ENCODE measurements at places on chromosomes 1 and 21.

DNA sequence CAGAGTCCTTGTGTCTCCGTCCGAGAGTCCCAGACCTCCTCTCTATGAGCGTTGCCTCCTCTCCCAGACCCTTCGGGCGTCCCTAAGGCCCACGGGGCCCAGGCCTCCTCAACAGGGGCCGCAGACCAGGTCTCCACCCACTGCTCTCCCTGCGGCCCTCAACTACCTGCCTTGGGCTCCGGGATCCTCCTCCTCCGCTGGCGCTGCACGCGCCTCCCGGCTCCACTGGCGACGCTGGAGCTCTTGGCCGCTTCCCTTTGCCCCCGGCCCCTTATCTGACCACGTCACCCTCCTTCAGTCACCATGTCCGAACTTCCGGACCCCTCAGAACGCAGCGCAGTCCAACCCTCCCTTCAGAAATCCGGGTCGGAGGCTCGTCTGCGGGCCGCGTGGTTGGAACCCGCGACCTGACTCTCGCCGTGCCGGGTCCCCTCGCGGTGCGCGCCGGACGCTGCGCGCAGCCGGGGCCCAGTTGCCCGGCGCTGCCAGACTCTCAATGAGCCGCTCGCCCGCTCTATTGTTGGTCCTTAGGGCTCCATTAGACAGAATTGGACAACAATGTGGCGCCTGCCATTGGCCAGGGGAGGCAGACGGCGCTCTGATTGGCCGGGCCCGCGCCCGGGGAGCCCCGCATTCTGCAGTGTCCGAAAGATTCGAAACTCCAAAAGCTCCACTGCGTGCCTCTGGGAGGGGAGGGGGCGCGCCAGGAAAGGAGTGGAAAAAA is at the start of gene DMRTA2:
Gene DMRTA2 (minus strand): TSS at position 498 of the 724 bp plus-strand sequence. CDS start 1,907 bp downstream, outside the sequence.
- peak; percentile 18 for DNase-seq

DNA sequence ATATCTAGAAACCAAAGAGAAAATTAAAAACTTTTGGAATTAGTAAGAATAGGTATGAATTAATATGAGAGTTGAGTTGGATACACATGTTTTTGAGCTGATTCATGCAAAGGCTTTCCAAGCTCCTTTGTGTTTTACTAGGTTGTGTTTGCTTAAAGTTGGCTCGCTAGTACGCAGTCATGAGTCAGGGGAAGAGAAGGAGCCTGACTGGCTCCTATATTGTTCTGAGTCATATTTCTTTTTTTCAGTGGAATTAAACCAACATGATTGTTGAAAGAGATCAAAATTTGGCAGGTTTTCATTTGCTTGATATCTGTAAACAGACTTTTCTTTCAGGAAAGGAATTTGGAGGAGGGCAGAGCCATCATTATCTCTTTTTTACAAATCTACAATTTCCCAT is 66.7 kb downstream of the MAGI3 start:
- no peak for DNase-seq

DNA sequence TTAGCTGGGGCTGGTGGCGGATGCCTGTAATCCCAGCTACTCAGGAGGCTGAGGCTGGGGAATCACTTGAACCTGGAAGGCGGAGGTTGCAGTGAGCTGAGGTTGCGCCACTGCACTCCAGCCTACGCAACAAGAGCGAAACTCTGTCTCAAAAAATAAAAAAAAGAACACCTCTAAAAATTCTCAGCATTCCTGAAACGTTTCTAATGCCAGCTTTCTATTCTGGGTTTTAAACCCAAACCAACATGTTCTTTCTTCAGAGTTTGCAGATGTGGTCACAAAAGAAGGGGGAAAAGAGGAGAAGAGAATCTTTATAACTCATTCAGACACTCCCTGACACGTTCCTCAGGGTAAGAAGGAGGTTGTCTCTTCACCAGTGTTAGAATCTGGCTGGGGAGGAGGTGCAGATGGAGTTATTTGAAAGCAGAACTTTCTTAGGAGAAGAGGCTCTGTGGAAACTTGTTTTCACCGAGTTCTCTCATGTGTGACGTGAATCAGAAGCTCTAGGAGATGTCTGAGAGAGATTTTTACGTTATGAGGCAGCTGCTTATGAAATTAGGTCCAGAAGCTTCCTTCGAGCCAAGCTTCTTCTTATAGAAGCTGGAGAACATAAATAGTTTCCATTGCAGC is 17.8 kb upstream of the CNR2 start:
- DNase-seq, result no peak

GRCh38 chr1:6585841-6586240 is 6.0 kb downstream of the ZBTB48 start:
- no peak for DNase-seq

DNA sequence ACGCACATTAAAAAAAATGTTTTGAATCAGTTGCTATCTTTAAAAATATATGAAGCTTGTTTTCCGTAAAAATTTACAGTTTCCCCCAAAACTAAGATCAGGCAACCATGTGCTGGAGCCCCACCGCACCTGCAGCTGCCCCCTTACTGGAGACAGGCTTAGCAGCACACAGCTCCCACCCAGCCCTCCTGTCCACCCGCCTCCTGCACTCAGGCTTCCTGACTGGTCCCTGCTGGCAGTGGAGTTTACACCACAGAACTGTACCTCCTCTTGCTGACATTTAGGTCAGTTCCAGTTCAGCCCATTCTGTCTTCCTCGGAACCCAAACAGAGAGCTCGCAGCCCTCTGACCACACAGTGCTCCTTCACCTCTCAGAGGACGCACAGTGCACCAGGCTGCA is 2.1 kb downstream of the GPR161 start:
- no peak for DNase-seq

- no peak for DNase-seq
Measured at GRCh38 chr1:64581135-64581842, 111.4 kb downstream of the CACHD1 start.

DNA sequence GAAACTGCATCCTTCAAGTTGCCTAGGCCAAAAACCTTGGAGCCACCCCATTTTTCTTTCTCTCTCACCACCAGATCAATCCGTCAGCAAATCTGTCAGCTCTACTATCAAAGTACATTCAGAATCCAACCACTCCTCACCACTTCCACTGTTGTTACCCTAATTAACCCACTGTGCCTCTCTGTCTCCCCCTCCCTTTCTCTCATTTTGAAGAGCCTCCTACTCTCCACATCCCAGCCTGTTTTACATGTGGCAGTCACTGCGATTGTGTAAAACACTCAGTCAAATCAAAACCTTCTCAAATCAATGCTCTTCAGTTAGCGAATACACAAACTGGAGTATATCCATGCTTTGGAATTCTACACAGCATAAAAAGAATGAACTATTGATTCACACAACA is 33.1 kb downstream of the ZNF684 start:
- DNase-seq, result no peak

- DNase-seq, result no peak
Measured at GRCh38 chr1:94654031-94654430, 112.5 kb upstream of the F3 start.

DNA sequence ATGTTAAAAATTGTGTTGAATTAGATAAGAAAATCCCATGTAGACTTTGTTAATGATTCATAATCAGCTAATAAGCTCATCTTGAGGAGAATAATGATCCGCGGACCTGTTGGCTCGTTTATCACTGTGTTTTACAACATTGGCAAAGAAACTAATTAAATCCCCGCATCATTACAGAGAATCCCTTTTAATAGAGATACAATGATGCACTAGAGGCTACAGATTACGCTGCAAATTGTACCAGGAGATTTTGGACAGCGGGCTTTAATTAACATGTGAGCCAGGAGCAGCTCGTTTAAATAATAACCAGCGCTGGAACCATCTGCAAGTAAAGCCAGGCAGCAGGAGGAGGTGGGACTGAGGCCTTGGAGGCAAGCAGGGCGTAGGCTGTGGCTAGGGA is 280.3 kb upstream of the POU3F1 start:
- no peak for DNase-seq

DNA sequence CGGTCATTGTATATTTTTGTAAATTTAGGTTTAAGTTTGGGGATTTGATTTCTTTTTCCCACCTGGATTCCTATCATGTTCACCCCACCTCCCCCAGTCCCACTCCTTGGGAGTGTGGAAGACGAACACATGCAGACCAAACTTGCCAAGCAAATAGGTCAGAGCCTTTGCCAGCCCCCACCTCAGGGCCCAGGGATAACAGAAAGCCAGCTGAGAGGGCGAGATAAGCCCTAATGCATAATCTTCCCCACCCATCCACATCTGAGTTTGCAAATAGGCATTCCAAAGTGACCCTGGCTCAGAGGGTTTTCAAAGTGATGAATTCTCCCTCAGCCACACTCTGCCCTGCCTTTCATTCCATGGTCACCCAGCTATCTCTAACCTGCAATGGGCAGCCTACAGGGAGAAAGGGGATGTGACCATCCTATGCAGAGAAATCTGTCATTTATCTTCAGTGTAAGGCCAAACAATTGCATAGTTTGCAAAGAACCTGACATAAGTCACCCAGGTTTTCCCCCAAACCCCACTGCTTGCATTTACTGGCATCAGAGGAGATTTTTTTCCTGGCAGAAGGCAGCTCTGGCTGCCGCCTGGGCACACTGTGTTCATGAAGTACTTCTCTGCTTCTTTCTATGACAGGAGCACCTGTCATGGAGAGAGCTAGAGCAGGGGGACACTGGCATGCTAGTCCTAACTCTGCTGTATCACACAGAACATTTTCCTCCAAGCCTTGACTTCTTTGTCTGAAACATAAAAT is 69.0 kb upstream of the NFIA start:
- DNase-seq, result no peak

GRCh38 chr1:234647758-234648157 is 37.8 kb upstream of the IRF2BP2 start:
- DNase-seq, result no peak

DNA sequence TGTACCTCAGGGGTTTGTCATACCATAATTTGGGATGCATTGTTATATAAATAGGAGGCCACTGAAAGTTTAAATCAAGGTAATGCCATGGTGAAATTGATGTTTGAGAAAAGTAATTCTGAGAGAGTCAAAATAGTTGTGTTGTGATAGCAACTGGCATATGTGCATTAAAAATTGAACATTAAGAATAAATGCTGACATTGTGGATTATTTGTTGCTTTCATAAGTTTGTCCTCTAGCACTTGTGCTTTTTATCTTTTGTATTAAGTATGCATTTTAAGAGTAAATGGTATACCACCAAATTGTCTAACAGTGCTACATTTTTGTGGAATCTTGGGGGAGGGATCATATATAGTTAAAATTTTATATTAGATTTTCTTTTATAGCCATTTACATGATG is 275.9 kb upstream of the CACYBP start:
- DNase-seq, result no peak

DNA sequence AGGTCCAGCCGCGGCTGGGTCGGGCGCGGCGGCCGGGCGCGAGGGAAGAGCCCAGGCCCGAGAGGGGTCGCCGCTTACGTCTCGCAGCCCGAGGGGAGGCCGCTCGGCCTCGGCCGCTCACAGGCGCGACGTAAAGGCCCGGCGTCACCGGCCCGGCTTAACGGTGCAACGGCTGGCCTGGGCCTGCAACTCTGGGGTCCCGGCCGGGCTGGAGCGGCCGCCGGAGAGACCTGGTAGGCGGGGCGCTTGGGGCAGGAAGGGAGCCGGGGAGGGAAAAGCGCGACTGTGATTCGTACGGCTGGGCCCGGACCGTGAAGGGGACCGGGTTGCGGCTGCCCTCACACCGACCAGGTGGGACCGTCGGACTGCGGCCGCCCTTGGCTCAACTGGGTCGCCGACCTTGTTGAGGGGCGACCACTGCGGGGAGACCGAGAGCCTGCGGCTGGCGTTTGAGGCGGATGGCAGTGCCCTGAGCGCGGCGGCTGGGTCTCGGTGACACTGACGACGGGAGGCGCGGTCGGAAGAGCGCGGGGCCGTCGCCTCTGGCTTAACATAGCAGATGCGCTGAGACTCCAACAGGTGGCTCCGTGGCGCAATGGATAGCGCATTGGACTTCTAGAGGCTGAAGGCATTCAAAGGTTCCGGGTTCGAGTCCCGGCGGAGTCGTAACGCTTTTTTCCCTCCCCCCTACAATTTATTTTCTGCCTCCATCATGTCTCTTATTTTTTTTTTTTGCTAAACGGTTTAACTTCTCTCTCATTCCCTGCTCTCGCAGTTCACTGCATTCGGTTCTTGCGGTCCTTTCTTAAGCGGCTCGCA is 31.8 kb downstream of the DNTTIP2 start:
- peak; percentile 97 for DNase-seq

- no peak for DNase-seq
Measured at GRCh38 chr1:236774926-236775325, 20.2 kb upstream of the MTR start.

- no peak for DNase-seq
Measured at GRCh38 chr1:184843732-184844495, 89.3 kb upstream of the EDEM3 start.

- DNase-seq, result peak; percentile 17
Measured at GRCh38 chr1:26161415-26162219, 2.7 kb downstream of the FAM110D start.

DNA sequence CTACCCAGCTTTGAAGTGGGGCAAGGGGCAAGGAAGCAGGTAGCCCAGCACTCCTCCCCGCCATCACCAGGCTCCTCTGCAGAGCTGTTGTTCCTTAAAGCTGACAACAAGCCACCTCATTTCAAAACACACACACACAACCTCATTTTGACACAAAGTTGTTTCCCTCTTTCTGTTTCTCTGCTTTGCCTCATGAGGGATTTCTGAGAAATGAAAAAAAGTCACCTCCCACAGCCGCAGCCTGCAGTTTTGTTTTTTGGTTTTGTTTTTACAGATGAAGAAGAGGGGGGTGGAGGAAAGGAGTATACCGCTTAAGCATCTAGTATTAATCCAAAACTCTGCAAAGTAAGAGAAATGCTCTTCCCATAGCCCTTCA is 12.1 kb downstream of the MCL1 start:
- no peak for DNase-seq

DNA sequence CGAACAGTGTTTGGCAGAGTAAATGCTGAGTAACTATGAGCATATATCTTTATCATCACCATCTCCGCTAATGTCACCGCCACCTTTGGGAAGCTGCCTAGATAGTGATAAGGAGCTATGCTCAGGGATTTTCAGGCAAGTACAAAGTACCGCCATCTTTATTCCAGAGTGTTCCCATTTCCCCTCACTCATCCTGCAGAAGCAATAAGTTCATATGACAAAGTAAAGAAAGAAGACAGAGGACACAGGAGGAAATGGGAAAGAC is 89.6 kb downstream of the TGFBR3 start:
- DNase-seq, result no peak

- DNase-seq, result no peak
Measured at GRCh38 chr1:114517348-114517747, 6.3 kb upstream of the TRIM33 start.

- DNase-seq, result peak; percentile 69
Measured at GRCh38 chr1:154479764-154480421, 22.1 kb upstream of the TDRD10 start.

GRCh38 chr1:182095946-182096345 is 34.4 kb upstream of the ZNF648 start:
- DNase-seq, result no peak

GRCh38 chr21:24171736-24172135 is 1435.5 kb downstream of the MRPL39 start:
- DNase-seq, result no peak

DNA sequence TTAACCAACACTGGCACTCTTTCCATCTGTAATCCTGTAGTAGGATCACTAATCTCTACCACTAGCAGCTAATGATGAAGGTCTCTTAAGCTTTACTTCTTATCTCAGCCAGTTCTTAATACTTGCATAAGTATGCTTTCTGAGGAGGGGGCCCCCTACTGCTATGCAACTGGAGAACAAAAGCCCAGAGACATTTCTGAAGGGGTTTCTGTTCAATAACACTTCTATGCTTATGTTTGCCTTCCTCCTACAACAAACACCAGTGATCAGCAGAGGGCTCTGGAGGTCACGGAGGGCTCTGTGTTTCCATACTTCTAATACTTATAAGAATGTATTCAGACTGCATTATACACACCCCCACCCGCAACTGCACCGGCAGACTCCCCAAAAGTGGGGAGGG is 215.8 kb downstream of the BARHL2 start:
- DNase-seq, result no peak
